Stimulated activated CD8-positive, alpha-beta memory T cell treated with anti-CD3 and anti-CD28 coated beads, Interleukin-2, amount 100 ng/mL, for 1 hour (primary cell): ENCODE measurements at places on chromosomes 1 and 21.

DNA sequence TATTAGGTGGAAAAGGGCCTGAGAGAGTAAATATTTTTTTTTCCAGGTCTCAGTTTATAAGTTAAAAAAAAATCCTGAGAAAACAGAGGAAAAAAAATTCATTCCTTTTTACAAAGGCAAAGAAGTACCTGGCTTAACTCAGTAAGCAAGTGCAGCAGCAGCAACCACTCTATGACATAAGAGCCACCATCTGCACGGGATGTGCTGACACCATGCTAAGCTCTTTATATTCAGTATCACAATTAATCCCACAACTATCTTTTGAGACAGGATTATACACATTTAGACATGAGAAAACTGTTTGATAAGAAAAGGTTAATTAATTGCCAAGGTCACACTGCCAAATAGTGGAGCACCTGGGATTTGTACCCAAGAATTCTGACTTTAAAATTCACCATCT is 13.4 kb upstream of the DPT start:
- no peak for DNase-seq

DNA sequence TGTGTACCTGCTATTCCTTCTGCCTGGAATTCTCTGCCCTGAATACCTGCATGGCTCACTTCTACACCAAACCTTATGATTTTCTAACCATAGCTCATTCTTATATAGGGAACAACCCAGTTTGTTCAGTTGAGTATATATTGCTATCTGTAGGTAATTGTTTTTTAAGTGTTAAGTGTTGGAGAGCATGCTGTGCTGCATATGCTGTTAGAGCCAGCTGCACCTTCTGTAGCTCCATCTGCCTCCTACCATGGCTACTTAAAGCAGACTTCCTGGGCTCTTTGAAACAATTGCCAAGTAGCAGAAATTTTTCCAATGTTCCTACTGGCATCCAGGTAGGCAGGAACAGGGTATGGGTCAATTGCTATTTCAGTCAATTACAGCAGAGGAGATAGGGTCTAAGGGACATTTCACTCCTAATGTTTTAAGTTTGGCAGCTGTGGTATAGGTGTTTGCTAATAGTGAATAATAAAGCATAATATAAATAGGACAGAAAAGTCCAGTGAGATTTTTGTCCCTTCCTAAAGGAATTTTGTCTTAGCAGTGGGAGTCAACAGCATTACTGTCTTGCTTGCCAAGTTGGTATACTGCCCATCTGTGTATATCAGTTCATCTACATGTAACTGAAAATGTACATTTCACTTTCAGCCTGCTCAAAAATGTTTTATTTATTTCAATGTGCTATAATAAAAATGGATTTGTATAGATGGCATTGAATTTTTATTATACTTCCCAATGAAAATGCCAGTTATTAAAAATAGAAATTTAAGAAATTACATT is 34.0 kb upstream of the C1orf115 start:
- no peak for DNase-seq

- no peak for DNase-seq
These were observed 446.1 kb downstream of the SIPA1L2 start for GRCh38 chr1:232183802-232184201.

- DNase-seq: no peak
These were observed 155.8 kb upstream of the EDN2 start for GRCh38 chr1:41640141-41640751.

DNA sequence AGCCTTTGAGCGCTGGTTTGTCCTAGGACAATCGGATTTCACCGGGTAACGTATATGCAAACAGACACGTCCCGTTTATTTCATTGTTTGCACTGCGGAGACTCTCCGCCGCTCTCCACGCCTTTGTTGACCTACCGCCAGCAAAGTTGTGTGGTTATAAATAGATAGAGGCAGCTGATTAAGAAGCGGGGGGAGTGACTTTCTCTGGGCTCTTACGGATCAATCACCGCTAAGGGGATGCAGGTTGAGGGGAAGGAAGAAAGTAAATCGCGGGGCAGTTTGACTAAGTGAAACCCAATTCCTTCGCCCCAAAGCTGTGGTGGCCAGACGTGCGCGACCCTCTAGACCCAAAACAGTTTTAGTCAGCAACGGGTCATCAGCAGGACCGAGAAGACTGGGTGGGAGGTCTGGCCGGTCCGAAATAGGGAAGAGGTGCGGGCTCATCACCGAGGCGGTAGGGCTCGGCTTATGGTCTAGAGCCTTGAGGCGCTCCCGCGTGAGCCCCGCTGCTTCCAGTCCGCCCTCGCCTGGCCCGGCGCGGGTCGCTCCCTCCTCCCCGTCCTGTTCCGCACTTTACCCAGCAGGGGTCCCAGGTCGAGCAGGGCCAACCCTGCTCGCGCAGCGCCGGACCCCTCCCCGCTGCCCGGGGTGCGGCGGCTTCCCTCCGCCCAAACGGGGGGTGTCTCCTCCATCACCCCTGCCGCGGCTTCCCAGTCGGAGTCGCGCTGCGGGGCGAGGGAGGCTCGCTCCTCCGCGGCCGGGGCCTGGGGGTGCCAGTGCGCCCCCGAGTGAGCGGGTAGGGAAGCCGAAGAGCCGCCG is 120.8 kb upstream of the RRP15 start:
- no peak for DNase-seq

GRCh38 chr1:17128361-17128760 is 9.1 kb upstream of the PADI2 start:
- no peak for DNase-seq

- DNase-seq: no peak
These were observed 16.2 kb downstream of the SSX2IP start for GRCh38 chr1:84674021-84674420.

DNA sequence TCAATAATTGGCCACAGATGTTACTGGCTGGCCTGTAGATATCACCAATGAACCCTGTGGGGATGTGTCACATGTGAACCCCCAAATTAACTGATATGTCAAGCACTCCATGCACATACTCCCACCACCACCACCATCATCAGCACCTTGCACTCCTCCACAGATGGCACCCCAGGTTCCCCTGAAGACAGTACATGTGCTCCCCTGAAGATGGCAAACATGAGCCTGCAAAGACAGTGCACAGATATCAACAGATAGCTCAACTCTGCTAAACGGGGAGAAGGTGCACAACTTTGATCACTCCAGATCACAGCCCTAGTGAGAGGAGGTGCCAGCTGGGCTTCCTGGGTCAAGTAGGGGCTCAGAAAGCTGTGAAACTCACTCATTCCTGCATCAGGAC is 74.4 kb downstream of the CLCA4 start:
- no peak for DNase-seq

DNA sequence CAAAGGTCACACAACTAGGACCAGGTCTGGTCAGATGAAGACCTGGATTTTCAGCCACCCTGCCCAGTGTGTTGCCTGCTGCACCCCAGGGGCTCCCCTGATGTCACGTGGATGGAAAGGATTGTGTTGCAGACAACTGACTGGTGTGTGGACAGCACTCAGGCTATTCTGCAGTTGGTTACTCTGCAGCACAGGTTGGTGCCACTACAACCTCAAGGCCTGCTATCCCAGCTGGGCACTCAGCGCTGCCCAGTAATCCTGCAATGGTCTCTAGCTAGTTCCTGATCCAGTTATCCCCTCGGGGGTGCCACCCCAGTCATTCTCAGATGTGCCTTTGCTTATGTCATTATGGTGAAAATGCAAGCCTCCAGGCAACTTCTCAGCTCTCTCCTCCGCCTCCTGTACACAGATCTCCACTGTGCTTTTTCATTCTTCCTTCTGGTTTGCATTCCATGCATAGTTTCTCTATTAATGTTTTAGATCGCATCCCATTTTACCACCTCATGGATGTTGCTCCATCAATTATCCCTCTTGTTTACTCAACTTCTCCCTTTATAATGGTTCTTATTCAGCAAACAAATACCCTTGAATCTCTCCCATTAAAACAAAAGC is 503.2 kb upstream of the CAMK1G start:
- DNase-seq: no peak
